ENCODE measurements at places on chromosomes 4 and X. TPM values are rescaled to one million over a fixed set of nuclear protein-coding genes. Genes with fewer than 3 reads are reported as not detected.

The DDX53 gene
- total RNA-seq: not detected

The ASMT gene
- total RNA-seq: 0.19 TPM

The HSD17B11 gene
- 57.0 TPM for total RNA-seq

The REELD1 gene
- not detected for total RNA-seq

The BEND2 gene
- total RNA-seq: not detected

The RGN gene
- not detected for total RNA-seq

The TLR6 gene
- total RNA-seq: 1.8 TPM

The FRMD7 gene
- total RNA-seq: not detected

The USP17L15 gene
- not detected for total RNA-seq

The PRPS1 gene
- total RNA-seq: 89.0 TPM

The PWWP3B gene
- total RNA-seq: not detected

The SRD5A3 gene
- total RNA-seq: 9.9 TPM

The TMSB15A gene
- total RNA-seq: 0.69 TPM

The LANCL3 gene
- not detected for total RNA-seq

The PRR32 gene
- total RNA-seq: not detected

The TMEM47 gene
- 1.5 TPM for total RNA-seq

The ITM2A gene
- not detected for total RNA-seq

The ATP2B3 gene
- 0.13 TPM for total RNA-seq

The HSFX4 gene
- not detected for total RNA-seq

The CTAG1B gene
- not detected for total RNA-seq

The SOWAHB gene
- 0.06 TPM for total RNA-seq
